ENCODE measurements at places on chromosomes 6 and 20. TPM values are rescaled to one million over a fixed set of nuclear protein-coding genes. Genes with fewer than 3 reads are reported as not detected.

DNA sequence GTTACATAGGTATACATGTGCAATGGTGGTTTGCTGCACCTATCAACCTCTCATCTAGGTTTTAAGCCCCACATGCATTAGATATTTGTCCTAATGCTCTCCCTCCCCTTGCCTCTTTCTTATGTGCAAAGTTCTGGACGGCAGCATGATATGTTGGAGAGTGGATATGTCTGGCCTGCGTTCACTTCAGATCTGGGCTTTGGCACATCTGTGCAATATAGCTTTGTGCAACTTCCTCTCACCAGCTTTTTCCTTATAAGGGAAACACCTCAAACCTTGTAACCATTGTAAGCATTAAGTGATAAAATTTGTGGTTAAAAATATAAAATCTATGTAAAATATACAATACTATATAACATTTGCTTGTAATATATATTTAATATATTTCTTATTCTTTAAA is 288.0 kb downstream of the PHACTR1 start:
- H3K36me3 ChIP-seq = no peaks in the 10 kb centered on the region
- H3K4me3 ChIP-seq = no peak overlapping the region
- H3K27me3 ChIP-seq = no peaks in the 10 kb centered on the region

MRAP2 gene
- 0.96 TPM for polyA plus RNA-seq

GRCh38 chr6:132392792-132393191 is 8.5 kb downstream of the MOXD1 start:
- H3K36me3 ChIP-seq = peaks cover 21% of the 10 kb centered on the region
- H3K27me3 ChIP-seq = no peaks in the 10 kb centered on the region
- peak overlapping the region; percentile 87 for H3K27ac ChIP-seq
- peak overlapping the region; percentile 57 for H3K4me3 ChIP-seq

SIRPA gene
- polyA plus RNA-seq = 102 TPM

SNAP91 gene
- polyA plus RNA-seq = not detected

GRCh38 chr6:35128496-35128895 is 12.6 kb downstream of the TCP11 start:
- H3K27me3 ChIP-seq = no peaks in the 10 kb centered on the region
- H3K36me3 ChIP-seq = no peaks in the 10 kb centered on the region
- DNase-seq = peak; percentile 64
- H3K27ac ChIP-seq = no peak overlapping the region
- no peak overlapping the region for H3K4me3 ChIP-seq

- H3K36me3 ChIP-seq = no peaks in the 10 kb centered on the region
- no peak for DNase-seq
- no peaks in the 10 kb centered on the region for H3K27me3 ChIP-seq
- no peak overlapping the region for H3K4me3 ChIP-seq
These were observed 601.2 kb upstream of the ARID1B start for GRCh38 chr6:156175971-156176421.

- H3K4me3 ChIP-seq = no peak overlapping the region
- no peaks in the 10 kb centered on the region for H3K27me3 ChIP-seq
- no peak overlapping the region for H3K27ac ChIP-seq
- DNase-seq = no peak
- H3K4me1 ChIP-seq = peaks cover 4% of the 10 kb centered on the region
- no peaks in the 10 kb centered on the region for H3K36me3 ChIP-seq
These were observed 9.2 kb downstream of the SPTLC3 start for GRCh38 chr20:13017883-13018535.

- H3K4me1 ChIP-seq = no peaks in the 10 kb centered on the region
- no peaks in the 10 kb centered on the region for H3K36me3 ChIP-seq
- H3K27me3 ChIP-seq = no peaks in the 10 kb centered on the region
- no peak overlapping the region for H3K4me3 ChIP-seq
These were observed 304.1 kb downstream of the RFPL4B start for GRCh38 chr6:112651239-112651638.

- no peaks in the 10 kb centered on the region for H3K4me1 ChIP-seq
- H3K4me3 ChIP-seq = 0 out of 2 replicates have a peak overlapping the region, but pooled peaks have one; percentile 70
- no peak overlapping the region for H3K27ac ChIP-seq
- no peaks in the 10 kb centered on the region for H3K36me3 ChIP-seq
These were observed 1.4 kb downstream of the GMPR start for GRCh38 chr6:16239798-16240123.
